ENCODE measurements at places on chromosomes 11 and 22.
A peak's percentile ranks its signal among the peaks of the same experiment; 100 is the strongest.

DNA sequence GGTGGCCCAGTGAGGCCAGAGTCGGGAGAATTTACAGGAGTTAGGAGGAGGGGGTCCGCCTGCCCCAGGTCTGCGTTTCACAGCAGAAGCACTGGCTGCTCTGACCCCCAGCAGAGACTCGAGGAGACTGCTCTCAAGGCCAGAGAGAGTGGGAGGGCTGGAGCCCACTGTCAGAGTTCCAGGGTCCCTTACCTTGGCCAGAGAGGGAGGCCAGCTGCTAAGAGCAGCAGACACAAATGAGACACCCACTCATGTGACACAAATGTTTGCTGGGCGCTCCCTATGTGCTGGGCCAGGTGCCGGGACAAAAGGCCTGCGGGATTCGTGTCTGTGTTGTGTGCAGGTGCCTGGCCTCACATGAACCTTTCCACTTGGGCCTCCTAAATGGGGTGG, 2.8 kb upstream of the TNFRSF13C start:
- no peak for DNase-seq

DNA sequence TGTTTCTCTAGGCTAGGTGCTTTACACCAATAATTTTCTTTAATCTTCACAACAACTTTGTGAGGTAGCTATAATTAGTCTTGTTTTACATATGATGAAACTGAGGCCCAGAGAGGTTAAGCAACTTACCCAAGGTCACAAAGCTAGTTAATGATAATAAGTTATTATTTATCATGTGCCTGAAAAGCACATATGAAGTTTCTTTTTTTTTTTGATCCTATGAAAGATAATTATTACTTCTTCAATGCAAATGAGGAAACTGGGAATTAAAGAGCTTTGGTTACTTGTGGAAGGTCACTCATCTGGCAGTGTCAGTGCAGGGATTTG, 22.8 kb downstream of the STIM1 start:
- no peak for DNase-seq

GRCh38 chr11:13958641-13959400, 3.7 kb upstream of the SPON1 start:
- no peak for DNase-seq

GRCh38 chr11:12680246-12680939, 6.2 kb downstream of the TEAD1 start:
- DNase-seq: no peak

DNA sequence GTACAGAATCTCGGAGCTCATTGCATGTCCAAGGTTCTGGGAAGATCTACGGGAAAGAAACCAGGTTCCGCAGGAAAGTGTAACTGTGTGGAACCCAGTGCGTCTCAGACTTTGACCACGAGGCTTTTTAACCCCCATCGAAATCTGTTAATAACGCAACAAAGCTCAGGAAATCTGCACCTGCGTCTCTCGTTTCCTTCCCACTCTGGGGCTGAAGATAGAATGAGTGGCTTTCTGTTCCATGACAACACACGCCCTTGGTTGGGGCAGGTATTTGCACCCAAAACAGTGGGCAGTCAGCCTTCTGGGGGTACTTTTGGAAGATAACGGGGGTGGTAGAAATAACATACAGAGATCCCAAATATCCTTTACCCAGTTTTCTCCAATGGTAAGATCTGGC, 38.5 kb downstream of the ISX start:
- no peak for DNase-seq

GRCh38 chr11:86143087-86144030, 74.5 kb upstream of the PICALM start:
- no peak for DNase-seq

DNA sequence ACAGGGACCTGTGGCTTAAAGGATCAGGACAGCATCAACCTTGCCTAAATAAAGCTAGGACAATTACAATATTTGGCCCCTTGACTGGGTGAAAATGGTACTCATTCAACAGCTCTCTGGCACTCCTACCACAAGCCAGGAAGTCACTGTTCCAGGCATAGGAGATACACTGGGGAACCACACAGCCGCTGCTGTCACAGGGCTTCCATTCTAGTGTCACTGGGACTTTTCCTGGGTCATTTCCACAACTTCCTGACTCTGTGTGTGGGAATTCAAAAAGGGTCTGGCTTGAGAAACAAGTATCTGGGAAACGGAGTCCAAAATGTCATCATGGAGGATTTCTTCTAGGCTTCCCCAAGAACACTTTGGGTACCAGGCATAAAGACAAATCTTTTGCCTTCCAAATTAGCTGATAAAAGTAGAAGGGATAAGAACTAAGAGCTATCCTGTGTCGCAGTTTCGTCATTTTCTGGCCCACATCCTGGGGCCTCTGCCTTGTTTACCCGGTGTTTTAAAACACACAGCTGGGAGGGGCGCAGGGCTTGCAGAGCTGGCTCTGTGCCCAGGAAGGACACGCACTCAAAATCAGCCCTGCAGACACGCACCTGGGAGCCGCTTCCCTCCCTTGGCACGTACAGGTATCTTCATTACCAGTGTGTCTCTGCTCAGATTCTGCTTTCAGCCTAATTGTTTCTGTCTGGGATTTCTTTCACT, 38.0 kb downstream of the TMEM45B start:
- peak; percentile 51 for DNase-seq

DNA sequence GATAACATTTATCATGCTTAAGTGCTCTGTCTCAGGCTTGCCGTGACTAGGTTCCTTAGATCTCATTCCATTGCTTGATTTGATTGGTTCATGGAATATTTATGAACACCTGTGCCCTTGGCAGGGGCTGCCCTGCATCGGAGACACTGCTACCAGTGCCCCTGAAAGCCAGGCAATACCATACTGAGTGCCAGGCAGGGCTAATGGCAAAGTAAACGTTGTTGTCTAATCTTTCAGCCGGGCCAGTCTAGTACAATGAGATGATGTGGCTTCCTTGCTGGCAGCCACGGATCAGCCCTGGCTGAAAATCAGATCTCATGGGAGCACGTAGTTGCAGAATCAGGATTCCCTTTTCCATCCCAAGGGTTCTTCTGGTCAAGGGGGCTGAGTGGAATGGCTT, 5.0 kb upstream of the PGA3 start:
- no peak for DNase-seq

- DNase-seq: no peak
These were observed 652.1 kb upstream of the CHORDC1 start for GRCh38 chr11:90874986-90875385.
